ENCODE measurements at places on chromosomes 1 and 21. TPM values are rescaled to one million over a fixed set of nuclear protein-coding genes. Genes with fewer than 3 reads are reported as not detected.

DNA sequence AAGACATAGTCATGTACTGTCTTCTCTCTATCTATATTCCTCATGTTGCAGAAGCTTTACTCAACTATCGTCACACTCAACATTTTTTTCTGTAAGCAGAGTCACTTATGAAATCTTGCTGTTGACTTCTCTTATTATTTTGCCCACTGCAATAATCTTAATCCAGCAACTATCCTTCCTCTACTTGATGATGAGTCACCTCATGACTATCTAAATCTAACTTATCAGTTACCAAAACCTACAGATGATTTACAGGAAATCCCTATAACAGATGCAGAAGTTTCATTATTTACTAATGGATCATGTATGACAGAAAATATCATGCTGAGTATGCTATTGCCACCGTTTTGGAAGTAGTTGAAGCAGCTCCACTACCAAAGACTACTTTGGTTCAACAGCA, 378.9 kb downstream of the DUSP10 start:
- peaks cover 19% of the 10 kb centered on the region for H3K27me3 ChIP-seq
- H3K27ac ChIP-seq, result no peak overlapping the region
- no peaks in the 10 kb centered on the region for H3K36me3 ChIP-seq
- no peaks in the 10 kb centered on the region for H3K4me1 ChIP-seq
- no peak overlapping the region for H3K4me3 ChIP-seq
- no peak for DNase-seq

DNA sequence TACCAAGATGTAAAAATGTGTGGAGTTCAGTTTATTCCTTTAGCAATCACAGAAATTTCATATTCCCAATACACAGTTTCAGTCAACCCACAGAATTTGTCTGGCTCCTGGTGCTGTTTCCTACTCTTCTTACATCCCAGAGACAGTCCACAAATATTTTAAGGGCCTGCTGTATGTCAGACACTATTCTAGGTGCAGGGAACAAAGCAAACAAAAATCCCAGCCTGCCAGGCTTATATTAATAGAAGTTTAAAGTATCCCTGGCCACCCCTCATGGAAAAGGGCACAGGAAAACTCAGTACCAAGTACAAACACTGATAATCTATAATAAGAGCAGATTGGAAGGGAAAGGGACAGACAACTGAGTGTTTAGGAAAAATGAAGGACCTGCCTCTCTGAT, 194.8 kb downstream of the ZP4 start:
- no peak overlapping the region for H3K4me3 ChIP-seq
- DNase-seq, result no peak
- H3K27ac ChIP-seq, result no peak overlapping the region
- H3K27me3 ChIP-seq, result no peaks in the 10 kb centered on the region
- no peaks in the 10 kb centered on the region for H3K36me3 ChIP-seq

DNA sequence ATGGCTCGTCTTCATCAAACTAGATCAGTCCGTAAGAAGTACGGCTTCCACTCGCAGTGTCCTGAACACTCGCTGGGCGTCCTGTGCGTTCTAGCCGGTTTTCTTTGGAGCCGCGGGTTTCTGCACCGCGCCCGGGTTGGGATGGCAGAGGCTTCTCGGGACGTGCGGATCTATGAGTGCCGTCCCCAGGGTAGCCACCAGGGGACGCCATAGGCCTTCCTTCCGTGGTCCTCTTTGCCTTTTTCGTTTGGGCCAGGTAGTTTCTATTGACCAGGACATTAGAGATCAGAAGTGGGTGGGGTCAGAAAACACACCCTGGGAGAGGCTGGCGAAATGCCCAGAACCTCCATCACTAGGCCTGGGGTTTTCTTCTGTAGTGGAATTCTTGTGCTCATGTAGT, 273.8 kb downstream of the FAM72C start:
- H3K4me3 ChIP-seq, result no peak overlapping the region
- peaks cover 72% of the 10 kb centered on the region for H3K27me3 ChIP-seq
- H3K4me1 ChIP-seq, result no peaks in the 10 kb centered on the region
- DNase-seq, result peak; percentile 6
- no peak overlapping the region for H3K27ac ChIP-seq
- peaks cover 5% of the 10 kb centered on the region for H3K36me3 ChIP-seq

- H3K4me1 ChIP-seq, result no peaks in the 10 kb centered on the region
- H3K36me3 ChIP-seq, result no peaks in the 10 kb centered on the region
- H3K4me3 ChIP-seq, result no peak overlapping the region
- no peak overlapping the region for H3K27ac ChIP-seq
- DNase-seq, result no peak
- H3K27me3 ChIP-seq, result peaks cover 8% of the 10 kb centered on the region
Observed at GRCh38 chr21:45029948-45030681, 44.3 kb upstream of the ADARB1 start.

DNA sequence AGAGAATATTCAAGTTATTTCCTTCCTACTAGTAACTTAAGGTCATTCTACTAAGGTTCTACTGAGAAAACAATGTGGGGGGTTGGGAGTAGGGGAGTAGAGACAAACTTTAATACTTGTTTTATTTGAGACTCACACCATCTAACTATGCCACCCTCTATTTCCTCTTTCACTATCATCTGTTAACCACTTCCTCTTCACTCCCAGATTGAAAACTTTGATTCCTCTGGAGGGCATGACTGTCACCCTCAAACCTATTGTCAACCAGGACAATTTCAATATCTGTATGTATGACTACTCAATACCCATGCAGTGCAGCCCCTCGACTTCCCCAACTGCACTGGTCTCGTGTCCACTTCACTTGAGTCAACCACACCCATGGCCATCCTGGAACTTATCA, 165.6 kb upstream of the POGK start:
- no peak overlapping the region for H3K4me3 ChIP-seq
- H3K27me3 ChIP-seq, result no peaks in the 10 kb centered on the region
- no peaks in the 10 kb centered on the region for H3K36me3 ChIP-seq

DNA sequence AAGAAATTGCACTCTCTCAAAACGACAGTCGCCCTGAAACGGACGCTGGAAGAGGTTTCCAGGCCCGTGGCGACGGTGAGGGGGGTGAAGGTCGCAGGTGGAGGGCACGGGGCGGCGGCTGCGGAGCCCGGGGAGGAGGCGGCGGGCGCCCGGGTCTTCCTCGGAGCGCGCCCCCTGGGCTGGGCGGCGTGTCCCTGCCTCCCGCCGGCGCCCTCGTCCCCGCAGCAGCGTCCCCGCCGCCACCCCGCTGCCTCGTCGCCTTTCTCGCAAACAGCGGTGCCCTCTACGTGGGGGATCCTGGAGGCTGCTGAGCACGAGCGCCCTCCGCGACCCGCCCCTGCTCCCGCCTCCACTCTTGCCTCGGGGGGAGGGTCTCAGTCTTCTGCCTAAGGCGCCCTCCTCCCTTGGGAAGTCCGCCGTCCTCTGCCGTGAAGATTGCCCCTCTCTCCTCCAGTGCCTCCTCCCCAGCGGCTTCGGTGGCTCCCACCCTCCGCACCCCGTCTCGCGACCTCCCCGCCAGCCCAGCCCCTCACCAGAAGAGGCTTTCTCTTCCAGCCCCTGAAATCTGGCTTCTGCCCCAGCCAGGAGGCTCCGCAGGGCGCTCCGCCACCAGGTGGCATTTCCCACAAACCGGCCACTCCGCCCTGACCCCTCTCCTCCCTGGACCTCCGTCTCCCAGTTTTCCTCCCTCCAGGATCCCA, 227.4 kb downstream of the SDCCAG8 start:
- peak overlapping the region; percentile 38 for H3K27ac ChIP-seq
- H3K36me3 ChIP-seq, result no peaks in the 10 kb centered on the region
- peak overlapping the region; percentile 68 for H3K4me3 ChIP-seq
- H3K27me3 ChIP-seq, result no peaks in the 10 kb centered on the region
- DNase-seq, result peak; percentile 33

DNA sequence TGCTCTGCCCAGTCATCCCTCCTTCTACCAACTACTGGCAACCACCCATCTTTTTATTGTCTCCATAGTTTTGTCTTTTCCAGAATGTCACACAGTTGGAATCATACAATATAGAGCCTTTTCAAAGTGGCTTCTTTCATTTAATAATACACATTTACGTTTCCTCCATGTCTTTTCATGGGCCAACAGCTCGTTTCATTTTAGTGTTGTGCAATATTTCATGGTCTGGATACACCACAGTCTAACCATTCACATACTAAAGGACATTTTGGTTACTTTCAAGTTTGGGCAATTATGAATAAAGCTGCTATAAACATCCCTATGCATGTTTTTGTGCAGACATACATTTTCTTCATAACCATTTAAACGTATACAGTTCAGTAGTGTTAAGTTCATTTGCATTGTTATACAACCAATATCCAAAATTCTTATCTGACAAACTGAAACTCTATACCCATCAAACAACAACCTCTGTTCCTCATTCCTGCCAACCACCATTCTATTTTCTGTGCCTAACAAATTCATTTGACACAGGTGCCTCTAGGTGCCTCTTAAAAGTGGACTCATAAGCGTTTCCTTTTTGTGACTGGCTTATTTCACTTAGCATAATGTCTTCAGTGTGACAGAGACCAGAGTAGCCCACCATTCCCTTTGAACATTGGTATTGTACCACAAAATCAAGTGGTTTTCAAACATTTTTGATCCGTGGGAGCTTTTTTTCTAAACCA, 138.1 kb downstream of the NR5A2 start:
- no peaks in the 10 kb centered on the region for H3K36me3 ChIP-seq
- H3K4me3 ChIP-seq, result no peak overlapping the region
- DNase-seq, result no peak
- H3K27me3 ChIP-seq, result no peaks in the 10 kb centered on the region

- H3K4me1 ChIP-seq, result peaks cover 13% of the 10 kb centered on the region
- no peaks in the 10 kb centered on the region for H3K36me3 ChIP-seq
- no peak for DNase-seq
- peak overlapping the region; percentile 6 for H3K27ac ChIP-seq
- H3K4me3 ChIP-seq, result no peak overlapping the region
Observed at GRCh38 chr1:25065321-25065721, 135.2 kb upstream of the RUNX3 start.

GRCh38 chr1:111955755-111956154, 33.7 kb downstream of the KCND3 start:
- no peak overlapping the region for H3K4me3 ChIP-seq
- DNase-seq, result no peak
- no peaks in the 10 kb centered on the region for H3K4me1 ChIP-seq

GRCh38 chr21:46554431-46555224, 50.3 kb downstream of the S100B start:
- no peak for DNase-seq
- no peak overlapping the region for H3K27ac ChIP-seq
- H3K36me3 ChIP-seq, result peaks cover 25% of the 10 kb centered on the region
- peaks cover 65% of the 10 kb centered on the region for H3K4me1 ChIP-seq
- no peaks in the 10 kb centered on the region for H3K27me3 ChIP-seq

GRCh38 chr1:16162163-16162822, 6.4 kb upstream of the EPHA2 start:
- peak overlapping the region; percentile 63 for H3K4me3 ChIP-seq
- H3K36me3 ChIP-seq, result no peaks in the 10 kb centered on the region
- DNase-seq, result peak; percentile 62
- H3K27ac ChIP-seq, result peak overlapping the region; percentile 21
- H3K27me3 ChIP-seq, result peaks cover 12% of the 10 kb centered on the region

DNA sequence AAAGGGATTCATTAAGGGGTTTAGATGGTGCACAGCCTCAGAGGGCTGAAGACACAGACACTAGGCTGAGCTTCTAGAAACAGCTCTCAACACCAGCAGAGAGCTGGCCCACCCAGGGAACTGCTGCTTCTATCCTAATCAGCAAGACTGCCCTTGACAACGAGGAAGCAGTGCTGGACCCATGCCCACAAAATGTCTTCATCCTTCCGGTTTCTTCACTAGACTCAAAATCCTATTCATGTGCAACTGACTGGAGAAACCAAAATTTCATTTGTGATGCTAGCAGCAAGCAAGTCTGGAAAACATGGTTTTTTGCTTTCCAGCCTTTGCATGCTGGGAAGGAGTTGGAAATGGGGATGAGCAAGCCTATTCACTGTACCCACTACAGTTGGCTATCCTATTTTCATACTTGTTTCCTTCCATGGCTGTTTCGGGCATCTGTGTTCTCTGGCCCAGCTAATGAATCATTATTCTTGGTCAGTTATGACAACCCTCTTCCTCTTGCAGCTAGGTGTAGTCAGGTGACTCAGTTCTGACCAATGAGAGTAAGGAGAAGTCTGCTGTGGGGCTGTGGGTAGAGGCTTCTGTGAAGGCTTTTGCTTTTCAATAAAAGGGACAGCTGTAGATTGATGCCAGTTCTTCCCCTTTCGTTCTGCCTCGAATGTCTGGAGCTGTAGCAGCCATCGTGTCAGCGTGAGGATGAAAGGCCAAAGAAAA, 14.6 kb upstream of the TMEM61 start:
- H3K27ac ChIP-seq, result no peak overlapping the region
- H3K4me1 ChIP-seq, result peaks cover 5% of the 10 kb centered on the region
- H3K4me3 ChIP-seq, result no peak overlapping the region
- peaks cover 8% of the 10 kb centered on the region for H3K27me3 ChIP-seq
- H3K36me3 ChIP-seq, result no peaks in the 10 kb centered on the region
- DNase-seq, result no peak

DNA sequence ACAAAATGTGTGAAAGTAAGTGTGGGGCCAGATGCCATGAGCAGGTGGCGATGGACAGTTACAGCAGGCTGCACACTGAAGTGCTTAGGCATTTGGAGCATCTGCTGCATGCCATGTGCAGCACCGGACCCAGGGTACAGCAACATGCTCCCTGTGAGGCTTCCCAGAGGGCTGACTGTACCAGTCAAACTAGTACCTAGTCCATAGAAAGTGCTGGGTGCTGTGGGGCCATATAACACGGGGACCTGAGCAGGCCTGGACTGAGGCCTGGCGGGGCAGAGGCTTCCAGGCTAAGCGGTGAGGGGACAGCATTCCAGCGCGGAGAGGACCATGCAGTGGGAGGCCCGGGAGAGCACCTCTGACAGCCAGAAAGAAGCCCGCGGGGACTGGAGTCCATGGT, 29.9 kb upstream of the PKP1 start:
- no peak for DNase-seq
- H3K4me1 ChIP-seq, result no peaks in the 10 kb centered on the region
- no peaks in the 10 kb centered on the region for H3K36me3 ChIP-seq
- H3K4me3 ChIP-seq, result no peak overlapping the region

GRCh38 chr1:232598133-232598532, 31.8 kb downstream of the SIPA1L2 start:
- DNase-seq, result no peak
- H3K36me3 ChIP-seq, result no peaks in the 10 kb centered on the region
- no peak overlapping the region for H3K27ac ChIP-seq
- H3K4me3 ChIP-seq, result no peak overlapping the region
- H3K4me1 ChIP-seq, result peaks cover 14% of the 10 kb centered on the region
- no peaks in the 10 kb centered on the region for H3K27me3 ChIP-seq

The POU3F1 gene
- not detected for total RNA-seq

The TMEM222 gene
- 41.0 TPM for total RNA-seq

The PKNOX1 gene
- total RNA-seq, result 18.5 TPM

The S100A4 gene
- 44.7 TPM for total RNA-seq

The OLIG2 gene
- total RNA-seq, result not detected

The PLA2G4A gene
- total RNA-seq, result 0.48 TPM

The GBP7 gene
- 0.36 TPM for total RNA-seq

The SH3BGR gene
- total RNA-seq, result 4.7 TPM

The HORMAD1 gene
- not detected for total RNA-seq

The FMO3 gene
- total RNA-seq, result not detected

All from activated naive CD8-positive, alpha-beta T cell treated with anti-CD3 and anti-CD28 coated beads for 36 hours (primary cell).